ENCODE measurements at places on chromosomes 4 and X. TPM values are rescaled to one million over a fixed set of nuclear protein-coding genes. Genes with fewer than 3 reads are reported as not detected.

DNA sequence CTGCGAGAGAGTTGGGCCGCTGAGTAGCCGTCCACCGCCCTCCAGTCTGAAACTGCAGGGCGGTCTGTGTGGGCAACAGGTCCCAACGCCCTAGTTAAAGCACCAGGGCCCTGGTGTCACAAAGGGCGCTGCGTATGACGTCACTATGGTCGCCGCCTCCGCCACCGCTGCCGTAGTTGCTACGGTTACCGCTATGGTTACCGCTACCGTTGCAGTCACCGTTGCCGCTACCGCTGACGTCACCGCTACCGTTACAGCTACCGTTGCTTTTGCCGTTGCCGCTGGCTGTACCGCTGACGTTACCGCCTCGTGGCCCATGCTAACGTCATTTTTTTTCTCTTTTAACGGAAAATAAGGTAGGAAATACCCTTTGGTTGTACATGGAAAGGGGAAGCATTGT lies at the start of gene PPP1R2C:
Gene PPP1R2C (minus strand): TSS at position 68 of the 400 bp plus-strand sequence. CDS start 84 bp downstream, outside the sequence.
- DNase-seq: no peak
- H3K36me3 ChIP-seq: no peaks in the 10 kb centered on the region
- H3K4me1 ChIP-seq: no peaks in the 10 kb centered on the region
- H3K4me3 ChIP-seq: no peak within 1 kb of the TSS
- H3K27me3 ChIP-seq: no peaks in the 10 kb centered on the region

GRCh38 chr4:15233264-15233597 lies 194.6 kb upstream of the C1QTNF7 start:
- peaks cover 3% of the 10 kb centered on the region for H3K4me1 ChIP-seq
- H3K27ac ChIP-seq: no peak overlapping the region
- no peaks in the 10 kb centered on the region for H3K27me3 ChIP-seq

DNA sequence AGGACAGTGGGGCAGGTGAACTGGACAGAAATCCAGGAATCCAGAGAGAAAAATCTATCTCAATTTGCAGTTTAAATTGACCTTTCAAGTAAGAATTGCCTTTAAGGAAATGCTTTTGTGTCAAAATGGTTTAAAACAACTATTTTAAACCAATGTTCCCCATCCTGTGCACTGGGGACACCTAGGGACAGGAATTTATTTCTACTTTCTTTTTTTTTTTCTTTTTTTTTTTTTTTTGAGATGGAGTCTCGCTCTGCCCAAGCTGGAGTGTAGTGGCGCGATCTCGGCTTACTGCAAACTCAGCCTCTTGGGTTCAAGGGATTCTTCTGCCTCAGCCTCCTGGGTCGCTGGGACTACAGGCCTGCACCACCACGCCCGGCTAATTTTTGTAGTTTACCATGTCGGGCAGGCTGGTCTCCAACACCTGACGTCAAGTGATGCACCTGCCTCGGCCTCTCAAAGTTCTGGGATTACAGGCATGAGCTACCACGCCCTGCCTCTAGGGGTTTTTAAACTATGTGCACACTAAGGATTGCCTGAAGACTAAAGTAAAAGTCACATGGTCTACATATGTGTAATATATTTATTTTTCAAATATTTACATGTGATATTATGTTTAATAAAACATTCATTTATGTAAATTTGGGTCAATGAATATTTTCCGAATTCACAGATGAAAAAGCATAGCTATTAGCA lies 1213.4 kb downstream of the STIM2 start:
- no peak overlapping the region for H3K4me3 ChIP-seq
- DNase-seq: no peak
- no peaks in the 10 kb centered on the region for H3K27me3 ChIP-seq
- no peaks in the 10 kb centered on the region for H3K36me3 ChIP-seq

- H3K27ac ChIP-seq: no peak overlapping the region
- H3K27me3 ChIP-seq: no peaks in the 10 kb centered on the region
- H3K36me3 ChIP-seq: no peaks in the 10 kb centered on the region
- H3K4me1 ChIP-seq: no peaks in the 10 kb centered on the region
- DNase-seq: no peak
These were observed 62.2 kb upstream of the DMD start for GRCh38 chrX:33273535-33273934.

DNA sequence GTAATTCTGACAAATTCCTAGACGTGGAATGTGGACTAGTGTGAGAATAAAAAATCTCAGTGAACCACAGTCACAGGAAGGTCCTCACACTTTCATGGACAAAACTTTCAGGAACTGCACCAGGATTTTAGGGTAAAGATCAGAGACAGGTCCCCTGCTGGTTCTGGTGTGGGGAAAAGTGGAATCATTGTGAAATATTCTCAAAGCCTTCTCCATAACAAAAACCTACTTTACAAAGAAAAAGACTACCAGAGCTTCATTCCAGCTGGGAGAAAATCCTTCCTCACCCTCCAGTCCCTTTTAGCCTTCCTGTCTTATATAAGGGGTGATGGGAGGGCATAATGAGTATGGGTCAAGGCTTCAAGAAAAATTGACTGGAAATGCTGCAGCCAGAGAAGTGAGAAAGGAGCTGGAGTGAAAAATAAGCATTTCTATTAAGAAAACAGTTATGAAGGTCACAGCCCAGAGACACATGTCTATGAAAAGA lies 325.8 kb downstream of the ARAP2 start:
- no peak for DNase-seq
- no peak overlapping the region for H3K4me3 ChIP-seq
- H3K36me3 ChIP-seq: no peaks in the 10 kb centered on the region
- no peaks in the 10 kb centered on the region for H3K27me3 ChIP-seq

- H3K4me3 ChIP-seq: no peak overlapping the region
- no peaks in the 10 kb centered on the region for H3K36me3 ChIP-seq
- no peak for DNase-seq
- H3K27me3 ChIP-seq: no peaks in the 10 kb centered on the region
These were observed 242.4 kb downstream of the ARHGAP24 start for GRCh38 chr4:85717351-85717750.

GRCh38 chrX:120752431-120753082 lies 122.7 kb upstream of the C1GALT1C1 start:
- no peaks in the 10 kb centered on the region for H3K36me3 ChIP-seq
- H3K27me3 ChIP-seq: no peaks in the 10 kb centered on the region
- no peaks in the 10 kb centered on the region for H3K4me1 ChIP-seq

GRCh38 chr4:42446823-42447222 lies 49.5 kb downstream of the SHISA3 start:
- no peak overlapping the region for H3K4me3 ChIP-seq
- no peaks in the 10 kb centered on the region for H3K36me3 ChIP-seq
- no peaks in the 10 kb centered on the region for H3K4me1 ChIP-seq
- H3K27me3 ChIP-seq: no peaks in the 10 kb centered on the region

The XAGE1A gene
- total RNA-seq: not detected
